ENCODE measurements at places on chromosomes 16 and 17.

DNA sequence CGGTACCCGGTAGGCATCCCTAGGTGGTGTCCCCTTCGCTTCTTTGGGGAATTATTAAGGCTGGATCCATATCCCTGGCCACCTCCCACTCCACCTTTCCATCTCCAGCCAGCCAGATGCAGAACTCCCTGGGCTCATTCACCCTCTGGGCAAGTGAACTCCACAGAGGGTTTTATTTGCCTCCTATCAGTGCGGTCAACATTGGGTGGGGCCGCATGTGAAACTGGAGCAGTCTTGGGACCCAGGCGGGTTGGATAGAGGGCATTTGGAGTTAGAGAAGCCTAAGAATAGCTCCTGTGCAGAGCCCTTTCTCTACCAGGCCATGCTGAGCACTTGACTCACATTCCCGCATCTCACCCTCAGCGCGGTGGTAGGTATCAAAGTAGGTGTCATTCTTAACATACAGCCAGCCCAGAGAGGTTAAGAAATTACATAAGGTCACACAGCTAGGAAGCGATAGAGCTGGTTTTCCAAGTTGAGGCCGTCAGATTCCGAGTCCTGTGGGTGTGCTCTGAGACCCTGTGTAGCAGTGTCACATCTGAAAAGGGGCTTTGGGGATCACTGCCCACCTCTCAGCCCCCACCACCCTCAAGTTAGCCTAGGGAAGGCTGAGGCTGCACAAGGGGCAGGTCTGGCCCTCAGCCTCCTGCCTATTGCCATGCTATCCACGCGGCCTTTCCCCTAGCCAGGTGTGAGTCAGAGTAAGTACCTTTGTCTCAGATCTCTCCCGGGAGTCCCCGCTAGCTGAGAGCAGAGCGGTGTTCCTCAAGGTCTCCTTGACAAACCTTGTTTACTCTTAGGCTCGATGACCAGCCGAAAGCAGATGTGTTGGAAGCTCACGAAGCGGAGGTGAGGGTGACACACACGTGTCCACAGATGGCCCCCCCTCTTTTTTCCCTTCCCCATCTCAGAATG is 26.9 kb upstream of the LGALS9 start:
- DNase-seq: no peak

- DNase-seq: peak; percentile 17
These were observed 74.8 kb upstream of the SMURF2 start for GRCh38 chr17:64736804-64737492.

- no peak for DNase-seq
These were observed 19.8 kb downstream of the B9D1 start for GRCh38 chr17:19342611-19343255.

DNA sequence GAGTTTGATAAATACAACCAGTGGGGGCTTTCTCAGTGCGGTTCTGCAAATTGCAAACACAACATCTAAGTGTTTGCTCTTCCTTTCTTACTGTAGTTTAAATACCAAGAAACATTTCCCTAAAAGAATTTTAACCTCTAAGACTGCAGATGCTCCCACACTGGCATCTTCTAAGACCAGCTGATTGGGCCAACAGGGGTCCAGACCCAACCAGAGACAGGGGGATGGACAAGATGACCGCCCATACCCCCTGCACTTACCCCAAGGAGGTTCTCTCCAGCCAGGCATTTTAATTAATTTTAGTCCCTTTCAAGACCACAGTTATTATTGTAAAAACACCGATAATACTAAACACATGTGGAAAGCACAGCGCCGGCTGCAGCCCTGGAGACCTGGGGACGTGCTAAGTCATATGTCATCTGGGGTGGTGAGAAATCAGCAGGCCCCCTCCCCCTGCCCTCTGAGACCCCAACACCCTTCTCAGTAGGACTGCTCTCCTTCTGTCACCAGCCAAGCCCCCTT is 242.3 kb downstream of the SOX9 start:
- no peak for DNase-seq

- no peak for DNase-seq
These were observed 2.8 kb downstream of the TRAF4 start for GRCh38 chr17:28746611-28747050.

DNA sequence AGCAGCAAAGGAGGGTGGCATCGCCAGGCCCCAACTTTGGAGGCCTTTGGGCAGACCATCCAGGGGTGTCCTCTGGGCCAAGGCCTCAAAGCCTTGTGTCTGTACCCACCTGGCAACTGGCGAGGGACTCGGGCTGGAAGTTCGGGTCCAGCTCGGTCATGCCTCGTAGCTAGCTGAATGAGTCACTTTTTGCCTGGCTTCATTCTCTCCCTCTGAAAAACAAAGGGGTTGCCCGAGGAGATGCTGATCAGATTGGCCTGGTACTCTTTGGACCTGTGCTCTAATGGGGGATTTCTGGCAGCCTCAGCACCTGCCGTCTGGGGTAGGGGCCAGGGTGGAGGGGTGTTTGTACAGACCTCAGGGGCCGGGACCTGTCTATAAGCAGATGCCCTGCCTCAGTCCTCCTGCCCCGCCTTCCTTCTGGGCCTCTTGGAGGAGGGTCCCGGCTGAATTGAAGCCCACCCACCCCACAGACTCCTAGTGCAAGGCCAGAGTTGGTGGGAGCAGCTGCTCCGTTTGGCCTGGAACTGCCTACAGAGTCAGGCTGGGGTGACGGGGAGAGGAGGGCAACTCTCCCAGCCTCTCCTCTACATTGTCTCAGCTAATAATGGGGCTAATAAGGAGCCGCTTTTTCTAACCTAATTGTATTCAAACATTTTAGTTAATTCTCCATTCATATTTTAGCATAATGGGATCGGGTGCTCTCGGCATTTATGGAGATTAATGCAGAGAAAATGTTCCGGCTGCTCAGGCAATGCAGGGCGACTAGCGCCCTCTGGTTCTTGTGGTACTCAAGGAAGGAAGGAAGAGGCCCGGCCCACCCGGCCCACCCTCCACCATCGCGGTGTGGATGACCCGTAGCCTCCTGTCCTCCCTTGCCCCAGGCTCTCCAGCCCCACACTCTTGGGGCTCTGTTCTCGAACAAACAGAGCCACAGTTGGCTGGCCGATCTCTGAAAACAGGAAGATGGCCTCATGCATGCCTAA is 21.4 kb upstream of the ABCC3 start:
- no peak for DNase-seq

GRCh38 chr17:61746248-61746985 is 116.9 kb downstream of the BRIP1 start:
- DNase-seq: no peak

GRCh38 chr16:13081825-13082331 is 180.5 kb downstream of the SHISA9 start:
- no peak for DNase-seq

DNA sequence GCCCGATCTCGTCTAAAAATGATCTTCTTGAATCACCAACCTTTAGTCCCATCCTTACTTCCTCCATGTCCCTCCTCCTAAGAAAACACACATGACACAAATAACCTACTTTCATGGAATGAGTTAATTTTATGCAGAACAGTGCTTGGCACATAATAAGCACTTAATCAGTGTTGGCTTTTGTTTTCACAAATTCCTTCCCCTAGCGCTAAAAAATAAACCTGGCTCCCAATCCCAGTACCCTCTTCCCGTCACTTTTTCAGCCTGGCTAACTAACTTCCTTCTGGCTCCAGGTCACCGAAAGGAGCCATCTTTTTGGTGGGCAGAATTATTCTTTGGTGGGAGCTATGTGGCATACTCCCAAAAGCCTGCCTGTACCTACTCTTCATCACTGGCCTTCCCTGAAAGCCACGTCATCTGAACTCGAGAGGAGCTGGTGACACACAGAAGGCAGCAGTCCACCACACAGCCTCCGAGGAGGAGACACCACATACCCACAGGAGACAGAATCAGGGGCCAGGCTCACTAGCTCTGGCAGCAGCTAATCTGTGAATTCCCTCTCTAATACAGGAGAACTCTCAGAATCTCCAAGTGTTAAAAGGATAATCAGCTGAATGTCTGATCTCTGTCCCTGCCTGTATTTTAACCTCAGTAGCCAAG is 114.5 kb downstream of the SMG6 start:
- no peak for DNase-seq

- no peak for DNase-seq
These were observed 76.6 kb downstream of the NLK start for GRCh38 chr17:28119046-28119445.

GRCh38 chr17:74012465-74012864 is 191.0 kb upstream of the RPL38 start:
- no peak for DNase-seq

DNA sequence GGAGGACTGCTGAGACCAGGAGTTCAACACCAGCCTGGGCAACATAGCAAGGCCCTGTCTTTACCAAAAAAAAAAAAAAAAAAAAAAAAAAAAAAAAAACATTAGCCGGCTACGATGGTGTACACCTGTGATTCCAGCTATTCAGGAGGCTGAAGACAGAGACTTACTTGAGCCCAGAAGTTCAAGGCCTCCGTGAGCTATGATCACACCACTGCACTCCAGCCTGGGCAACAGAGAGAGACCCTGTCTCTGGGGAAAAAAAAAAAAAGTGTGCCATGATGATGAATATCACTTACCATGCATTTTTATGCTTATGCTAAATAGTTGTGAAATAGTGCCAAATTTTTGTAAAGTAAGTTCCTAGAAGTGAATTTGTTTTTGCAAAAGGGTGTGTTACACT is 197.0 kb downstream of the LGALS9B start:
- DNase-seq: no peak

- DNase-seq: no peak
These were observed 14.3 kb downstream of the DCAF7 start for GRCh38 chr17:63564562-63564961.

Data from activated CD4-positive, alpha-beta T cell treated with anti-CD3 and anti-CD28 coated beads for 24 hours (primary cell).